Hematopoietic multipotent progenitor cell (in vitro differentiated cells): ENCODE measurements at places on chromosomes 6 and 20. TPM values are rescaled to one million over a fixed set of nuclear protein-coding genes. Genes with fewer than 3 reads are reported as not detected.

Gene SLPI
- total RNA-seq = not detected

DNA sequence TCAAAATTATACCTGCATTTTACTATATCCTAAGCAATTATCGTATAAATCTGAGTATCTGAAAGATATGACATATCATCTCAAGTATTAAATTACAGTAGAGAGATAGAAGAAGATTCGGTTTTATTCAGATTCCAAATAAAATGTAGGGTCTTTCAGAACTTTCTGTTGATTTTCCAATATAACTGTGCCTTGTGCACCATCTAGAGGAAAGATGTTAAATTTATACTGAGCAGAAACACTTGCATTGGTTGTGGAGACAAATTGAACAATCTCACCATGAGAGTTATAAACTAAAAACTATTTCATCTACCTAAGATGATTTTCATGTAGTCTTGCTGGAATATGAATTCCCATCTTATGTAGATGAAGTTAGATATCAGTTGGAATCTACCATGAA lies 26.8 kb upstream of the HSF2 start:
- DNase-seq = peak; percentile 18

GRCh38 chr6:125868252-125868651 lies 77.5 kb downstream of the NCOA7 start:
- no peak for DNase-seq

DNA sequence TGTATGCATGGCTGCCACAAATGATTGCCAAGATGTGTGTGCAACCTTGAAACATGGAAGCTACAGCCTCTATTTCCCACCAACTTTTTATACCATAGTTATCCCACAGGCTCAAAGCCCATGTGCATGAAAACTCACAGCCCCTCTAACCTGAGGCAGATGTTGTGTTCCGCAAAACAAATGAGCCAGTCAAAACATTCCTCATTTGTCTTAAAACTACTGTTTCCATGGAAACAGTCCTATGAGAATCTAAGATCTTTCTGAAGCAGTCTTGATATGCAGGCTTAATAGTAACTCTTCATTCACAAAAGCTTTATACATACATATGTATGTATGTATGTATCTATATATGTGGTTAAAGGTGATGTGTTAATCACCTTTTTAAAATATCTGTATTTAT lies 31.2 kb upstream of the MANEA start:
- no peak for DNase-seq

- no peak for DNase-seq
Measured at GRCh38 chr20:35329435-35330139, 37.4 kb upstream of the FAM83C start.

GRCh38 chr6:113893451-113893850 lies 36.3 kb downstream of the MARCKS start:
- DNase-seq = no peak
